Fibroblast of villous mesenchyme (primary cell): ENCODE measurements at places on chromosomes 5 and 9. TPM values are rescaled to one million over a fixed set of nuclear protein-coding genes. Genes with fewer than 3 reads are reported as not detected.

CCDC152 gene
- total RNA-seq, result 0.86 and 0.97 TPM in 2 replicates

CYLC2 gene
- total RNA-seq, result not detected in 2 replicates

TMEM174 gene
- total RNA-seq, result not detected in 2 replicates

ECM2 gene
- 2.3 and 2.6 TPM in 2 replicates for total RNA-seq

PCDHA10 gene
- total RNA-seq, result under 0.01 TPM in 2 replicates

SLC4A9 gene
- total RNA-seq, result not detected in 2 replicates

PDLIM4 gene
- 42.8 and 97.2 TPM in 2 replicates for total RNA-seq

NIM1K gene
- total RNA-seq, result under 0.01 and 0.43 TPM in 2 replicates

SARDH gene
- total RNA-seq, result 5.5 and 6.0 TPM in 2 replicates

STPG3 gene
- not detected in 2 replicates for total RNA-seq

MAMDC4 gene
- total RNA-seq, result 1.6 and 3.0 TPM in 2 replicates

CDO1 gene
- total RNA-seq, result 0.32 and 2.6 TPM in 2 replicates

RCL1 gene
- total RNA-seq, result 9.7 and 10.4 TPM in 2 replicates

DNA sequence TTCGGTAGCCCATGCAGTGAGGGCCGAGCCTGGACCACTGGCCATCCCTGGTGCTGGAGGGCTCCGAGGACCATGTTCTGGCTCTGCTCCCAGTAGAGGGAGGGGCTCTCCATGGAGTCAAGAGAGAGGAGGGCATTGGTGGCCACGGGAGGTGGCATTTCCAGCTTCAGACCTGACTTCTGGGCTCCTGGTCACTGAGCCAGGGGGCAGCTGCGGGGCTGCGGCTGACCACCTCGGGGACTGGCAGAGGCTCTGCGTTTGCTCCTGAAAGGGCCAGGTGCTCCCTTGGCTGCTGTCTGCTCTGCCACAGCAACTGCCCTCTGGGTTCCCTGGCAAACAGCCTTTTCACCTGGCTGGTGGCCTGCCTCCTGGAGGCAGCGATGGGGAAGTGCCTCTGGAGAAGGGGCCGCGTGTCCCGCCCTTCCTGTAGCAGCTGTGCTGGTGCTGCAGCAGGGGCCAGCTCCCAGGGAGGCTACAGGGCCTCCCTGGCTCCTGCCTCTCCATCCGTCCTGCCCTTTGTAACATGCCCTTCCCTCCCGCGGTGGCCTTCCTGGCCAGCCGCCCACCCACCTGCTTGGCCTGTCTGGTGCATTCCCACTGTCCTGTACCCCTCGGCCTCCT is 144.6 kb downstream of the CACNA1B start:
- no peak for DNase-seq

DNA sequence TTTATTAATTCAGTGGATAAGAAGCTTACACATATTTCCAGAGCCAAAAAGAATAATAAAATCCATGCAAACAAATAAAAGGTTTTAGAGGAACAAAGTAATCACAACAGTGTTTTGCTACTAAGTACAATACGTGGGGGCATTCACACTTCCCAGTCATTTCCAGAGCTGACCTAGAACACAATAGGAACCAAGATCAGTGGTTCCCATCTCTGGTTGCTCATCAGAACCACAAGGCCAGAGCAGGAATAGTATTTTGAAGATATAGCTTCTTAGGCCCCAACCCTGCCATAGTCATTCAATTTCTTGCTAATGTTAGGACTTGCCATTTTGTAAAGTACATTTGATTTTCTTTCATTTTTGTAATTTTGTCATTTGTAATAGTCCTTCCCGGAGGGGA is 215.4 kb downstream of the NR3C1 start:
- DNase-seq, result no peak

- no peak for DNase-seq
These were observed 2.4 kb downstream of the TOR4A start for GRCh38 chr9:137279741-137280473.

- DNase-seq, result no peak
These were observed 180.8 kb downstream of the GAPVD1 start for GRCh38 chr9:125442452-125442851.

- DNase-seq, result no peak
These were observed 27.3 kb downstream of the NADK2 start for GRCh38 chr5:36214436-36214835.

DNA sequence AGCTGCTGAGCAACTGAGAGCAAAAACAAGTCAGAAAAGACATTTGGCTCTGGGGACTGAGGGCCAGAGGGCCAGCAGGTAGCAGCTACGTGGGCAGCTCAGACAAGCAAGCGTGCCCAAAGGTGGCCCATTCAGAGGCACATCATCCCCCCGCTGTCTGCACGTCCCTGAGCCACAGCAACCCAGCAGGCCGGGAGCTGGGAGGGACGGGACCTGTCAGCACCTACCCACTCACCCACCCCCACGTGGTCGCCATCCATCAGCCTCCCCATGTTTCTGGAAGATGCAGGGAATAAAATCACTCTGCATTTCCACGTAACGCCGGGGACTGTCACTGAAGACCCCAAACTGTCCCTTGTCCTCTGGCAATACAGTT is 167.8 kb downstream of the COL23A1 start:
- DNase-seq, result no peak

- peak; percentile 68 for DNase-seq
These were observed 161.8 kb upstream of the SPRY4 start for GRCh38 chr5:142486581-142486980.

DNA sequence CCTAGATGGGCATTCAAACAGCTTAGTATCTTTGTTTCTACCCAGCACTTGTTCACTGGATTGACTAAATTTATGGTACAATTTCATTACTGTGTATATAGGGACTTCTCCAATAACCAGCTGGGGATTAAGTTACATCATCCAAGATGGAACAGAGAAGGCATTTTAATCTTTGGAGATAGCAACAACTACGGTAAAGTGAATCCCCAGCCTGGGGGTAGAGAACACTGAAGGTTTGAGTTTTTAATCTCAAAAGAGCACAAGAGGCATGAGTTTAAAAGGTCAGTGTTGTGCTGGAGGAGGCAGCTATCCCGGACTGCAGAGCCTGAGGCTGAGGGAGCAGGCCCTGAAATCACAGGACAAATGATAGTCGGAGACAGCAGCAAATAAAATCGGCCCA is 28.6 kb downstream of the DDX31 start:
- DNase-seq, result peak; percentile 90

- no peak for DNase-seq
These were observed 35.5 kb downstream of the GADD45G start for GRCh38 chr9:89640361-89640760.

GRCh38 chr5:84869675-84870074 is 485.0 kb upstream of the EDIL3 start:
- no peak for DNase-seq

- DNase-seq, result peak; percentile 45
These were observed 128.6 kb upstream of the GRHPR start for GRCh38 chr9:37293664-37294524.

GRCh38 chr5:112929336-112930081 is 7.5 kb upstream of the REEP5 start:
- DNase-seq, result no peak

- DNase-seq, result no peak
These were observed 77.8 kb downstream of the ZCCHC7 start for GRCh38 chr9:37198039-37198729.

DNA sequence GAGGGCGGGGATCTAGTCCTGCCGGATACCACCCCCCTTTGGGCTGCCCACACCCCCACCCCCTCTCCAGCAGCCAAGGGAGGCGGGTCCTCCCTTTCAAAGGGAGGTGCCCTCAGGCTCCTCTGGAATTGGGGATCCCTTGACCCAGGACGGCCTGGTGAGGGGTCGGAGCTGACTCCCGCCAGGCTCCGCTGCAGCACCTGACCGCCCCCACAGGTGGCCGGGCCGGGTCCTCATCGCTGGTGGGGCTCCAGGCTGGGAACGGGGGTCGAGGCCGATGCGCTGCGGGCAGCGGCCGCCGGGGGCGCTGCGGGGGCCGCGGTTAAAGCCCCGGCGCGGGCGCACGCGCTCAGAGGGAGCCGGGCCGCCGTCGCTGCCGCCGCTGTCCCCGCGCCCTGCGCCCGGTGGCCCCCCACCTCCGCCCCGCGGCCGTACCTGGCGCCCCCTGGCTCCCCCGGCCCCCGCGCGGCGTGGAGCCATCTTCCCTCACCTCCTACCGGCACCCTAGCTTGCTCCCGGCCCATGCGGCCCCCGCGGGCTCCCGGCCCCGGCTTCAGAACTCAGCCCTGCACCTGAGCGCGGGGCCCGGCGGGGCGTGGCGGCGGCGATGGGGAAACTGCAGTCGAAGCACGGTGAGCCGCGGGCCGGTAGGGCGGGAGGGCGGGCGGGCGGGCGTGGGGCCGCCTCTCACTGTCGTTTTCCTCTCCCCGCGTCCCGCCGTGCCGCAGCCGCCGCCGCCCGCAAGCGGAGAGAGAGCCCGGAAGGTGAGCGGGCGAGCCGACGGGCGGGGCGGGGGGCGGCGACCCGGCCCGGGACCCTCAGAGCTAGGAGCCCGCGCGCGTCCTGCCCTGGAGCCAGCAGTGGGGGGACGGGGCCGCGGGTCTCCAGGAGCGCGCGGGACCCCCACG is at the start of gene NKD2:
Gene NKD2, plus strand, starts transcription at position 352 of the 908 bp plus-strand sequence. Its CDS starts 256 bp downstream, at position 608.
- no peak for DNase-seq

GRCh38 chr9:113484258-113484730 is 20.8 kb downstream of the RGS3 start:
- DNase-seq, result peak; percentile 59

- DNase-seq, result no peak
These were observed 40.1 kb downstream of the IQGAP2 start for GRCh38 chr5:76443066-76443800.

DNA sequence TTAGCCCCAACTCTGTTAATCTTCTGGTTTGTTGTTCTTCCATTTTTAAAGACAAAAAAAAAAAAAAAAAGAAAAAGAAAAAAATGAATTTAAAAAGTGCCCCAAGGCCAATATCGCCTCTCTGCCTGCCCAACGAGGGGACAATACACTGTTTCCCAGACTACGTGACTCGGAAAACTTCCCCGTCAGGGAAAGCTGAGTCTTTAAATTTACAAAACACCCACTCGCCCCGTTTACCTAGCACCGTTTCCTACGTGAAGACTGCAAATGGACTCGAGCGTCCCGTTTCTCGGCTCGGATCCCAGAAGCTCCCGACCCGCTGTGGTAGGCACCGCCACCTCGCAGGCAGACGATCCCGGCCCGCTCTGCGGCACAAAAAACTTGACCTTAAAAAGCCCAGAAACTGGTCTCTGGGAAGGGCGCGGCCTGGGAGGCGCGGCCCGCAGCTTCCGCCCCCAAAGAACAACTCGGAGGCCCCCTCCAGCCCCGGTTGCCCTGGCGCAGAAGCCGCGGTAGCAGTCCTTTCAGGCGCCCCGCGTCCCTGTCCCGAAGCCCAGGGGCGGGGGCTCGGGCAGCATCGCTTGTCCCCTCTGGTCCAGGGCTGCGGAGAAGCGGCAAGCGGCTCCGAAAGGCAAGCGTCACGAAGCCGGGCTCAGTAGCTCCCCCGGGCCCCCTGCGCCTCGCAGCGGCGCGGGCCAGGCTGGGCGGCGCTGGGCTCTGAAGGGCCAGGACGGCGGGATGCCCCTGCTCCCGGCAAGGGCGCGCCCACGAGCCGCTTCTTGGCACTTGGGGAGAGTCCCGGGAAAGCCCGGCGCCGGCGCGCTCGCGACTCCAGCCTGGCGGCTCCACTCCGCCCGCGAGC is at the start of gene GCNT4:
Gene GCNT4, minus strand, starts transcription at position 367 of the 862 bp plus-strand sequence. CDS start 22,521 bp downstream, outside the sequence.
- DNase-seq, result peak; percentile 53

DNA sequence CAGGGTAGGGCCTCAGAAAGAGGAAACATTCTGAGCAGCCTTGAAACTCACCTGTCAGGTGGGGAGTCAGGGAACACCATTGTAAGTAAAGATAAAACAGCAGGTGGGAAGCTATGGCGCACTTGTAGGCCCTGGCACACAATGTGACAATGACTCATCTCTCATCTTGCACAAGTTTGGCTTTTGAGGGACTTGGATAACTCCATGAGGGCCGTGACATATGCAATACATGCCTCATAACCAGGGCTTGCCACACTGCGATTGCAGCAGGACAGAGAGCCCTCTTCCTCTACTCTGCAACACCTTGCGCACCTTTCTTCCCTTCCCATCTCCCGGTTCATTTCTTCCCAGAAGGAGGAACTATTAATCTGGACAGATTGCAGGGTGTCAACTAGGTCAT is 144.9 kb downstream of the CEP120 start:
- no peak for DNase-seq

- peak; percentile 79 for DNase-seq
These were observed 34.4 kb downstream of the INSYN2B start for GRCh38 chr5:169945831-169946261.

GRCh38 chr5:53714667-53715010 is 154.2 kb downstream of the NDUFS4 start:
- peak; percentile 28 for DNase-seq

DNA sequence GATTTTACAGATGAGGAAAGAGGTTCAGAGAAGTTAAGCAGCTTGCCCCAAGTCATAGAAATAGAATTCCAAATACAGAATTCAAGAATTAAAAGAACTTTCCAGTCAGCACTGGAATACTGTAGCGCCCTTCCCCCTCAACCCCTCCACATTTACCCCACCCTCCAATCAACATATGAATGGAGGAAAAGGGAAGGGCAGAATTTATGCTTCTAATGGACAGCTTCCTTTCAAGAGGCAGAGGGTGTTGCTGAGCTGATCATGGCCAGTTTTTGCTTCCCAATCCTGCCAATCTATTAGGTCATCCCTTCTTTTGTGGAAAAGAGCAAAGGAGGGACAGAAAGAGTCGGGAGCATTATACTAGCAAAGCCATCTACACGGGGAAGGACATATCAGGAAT is 39.1 kb upstream of the ANKRD31 start:
- DNase-seq, result no peak

GRCh38 chr9:32395510-32396216 is 11.2 kb downstream of the ACO1 start:
- peak; percentile 93 for DNase-seq

DNA sequence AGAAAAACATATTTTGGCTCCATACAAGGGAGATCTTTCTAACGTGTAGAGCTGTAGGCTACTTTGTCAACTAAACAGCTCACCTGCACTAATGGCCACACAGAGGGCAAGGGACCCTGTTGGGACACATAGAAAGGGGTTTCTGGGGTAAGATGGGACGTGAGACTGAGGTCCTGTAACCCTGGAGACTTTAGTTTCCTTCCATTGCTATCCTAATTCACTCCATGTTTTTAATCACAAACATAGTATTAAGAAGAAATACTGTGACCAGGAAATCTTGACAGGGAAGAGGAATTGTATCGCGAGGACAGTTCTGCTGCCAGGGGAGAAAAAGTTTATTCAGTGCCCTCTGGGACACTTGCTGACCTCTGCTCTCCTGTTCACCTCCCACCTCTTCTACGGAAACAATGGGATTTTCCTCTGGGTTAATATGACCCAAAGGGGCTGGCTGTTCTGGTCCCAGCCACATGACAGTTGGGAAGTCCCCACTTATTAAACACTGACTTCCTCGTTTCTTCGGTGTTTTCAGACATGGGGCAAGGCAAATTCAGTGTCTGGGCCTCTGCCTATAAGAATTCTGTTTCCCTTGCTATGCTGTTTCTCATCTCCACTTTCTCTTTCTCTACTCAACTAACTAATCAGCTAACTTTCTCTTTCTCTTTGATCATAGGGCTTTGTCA is 106.9 kb upstream of the SEMA6A start:
- DNase-seq, result no peak

GRCh38 chr9:128627127-128627715 is 29.4 kb downstream of the DYNC2I2 start:
- DNase-seq, result no peak

DNA sequence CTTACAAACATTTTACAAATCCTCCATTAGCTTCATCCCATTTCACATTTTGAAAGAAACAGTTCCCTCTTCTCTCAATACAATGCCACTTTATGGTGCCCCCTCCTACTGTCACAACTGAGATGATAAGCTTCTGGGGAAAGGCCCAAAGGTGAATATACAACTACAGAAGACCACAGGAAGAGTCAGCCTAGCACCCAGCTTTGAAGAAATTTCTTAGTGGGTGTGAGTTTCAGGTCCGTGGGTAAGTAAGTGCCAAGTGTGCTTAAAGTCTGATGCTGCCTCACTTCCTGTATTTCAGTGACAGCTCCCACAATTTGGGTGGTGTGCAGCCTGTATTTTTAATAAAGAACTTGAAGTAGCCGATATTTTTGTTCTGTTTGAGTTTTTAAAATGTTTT is 68.1 kb downstream of the ARHGEF28 start:
- DNase-seq, result no peak
